ENCODE measurements at places on chromosomes 5 and 9.

DNA sequence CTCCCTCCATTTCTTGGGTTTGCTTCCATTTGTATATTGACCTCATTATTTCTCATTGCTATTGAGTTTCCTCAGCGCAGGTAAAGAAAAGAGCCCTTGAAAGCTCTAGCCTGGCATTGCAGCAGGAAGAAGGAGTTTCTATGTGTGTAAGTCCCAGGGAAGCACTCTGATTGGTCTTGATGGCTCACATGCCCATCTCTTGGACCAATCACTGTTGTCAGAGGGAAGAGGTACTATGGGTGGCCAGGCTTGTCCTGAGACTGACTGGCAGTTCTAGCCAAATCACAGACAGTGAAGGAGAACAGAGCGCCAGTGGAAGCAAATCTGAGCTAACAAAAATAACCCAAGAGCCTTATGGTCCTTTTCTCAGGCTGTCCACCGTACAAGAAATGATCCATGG is 219.0 kb downstream of the PAX5 start:
- DNase-seq: no peak

GRCh38 chr5:63032343-63032742 is 453.7 kb downstream of the LRRC70 start:
- no peak for DNase-seq

DNA sequence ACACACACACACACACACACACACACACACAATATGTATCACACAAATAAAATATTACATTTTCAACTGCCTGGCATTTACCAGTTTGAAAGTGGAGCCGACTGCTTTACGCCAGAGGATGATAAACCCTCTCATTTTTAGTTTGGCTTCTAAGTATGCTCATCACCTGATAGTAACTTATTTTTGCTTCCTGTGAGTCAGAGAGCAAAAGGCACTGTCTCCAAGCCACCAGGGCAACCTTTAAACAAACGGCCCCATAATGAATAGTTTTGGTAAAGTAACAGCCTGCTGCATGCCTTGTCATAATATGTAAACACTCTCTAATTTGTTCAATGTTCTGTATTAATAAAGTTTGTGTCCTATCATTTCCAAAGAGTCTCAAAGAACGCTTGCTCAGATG is 26.9 kb downstream of the KLF4 start:
- peak; percentile 52 for DNase-seq

- peak; percentile 33 for DNase-seq
Observed at GRCh38 chr9:89952401-89952800, 347.6 kb downstream of the GADD45G start.

- DNase-seq: no peak
Observed at GRCh38 chr9:120438836-120439546, 141.0 kb downstream of the CDK5RAP2 start.

- DNase-seq: no peak
Observed at GRCh38 chr9:12640866-12641636, 52.1 kb upstream of the TYRP1 start.

- DNase-seq: peak; percentile 70
Observed at GRCh38 chr9:128456613-128457061, 831 bp downstream of the ODF2 start.

DNA sequence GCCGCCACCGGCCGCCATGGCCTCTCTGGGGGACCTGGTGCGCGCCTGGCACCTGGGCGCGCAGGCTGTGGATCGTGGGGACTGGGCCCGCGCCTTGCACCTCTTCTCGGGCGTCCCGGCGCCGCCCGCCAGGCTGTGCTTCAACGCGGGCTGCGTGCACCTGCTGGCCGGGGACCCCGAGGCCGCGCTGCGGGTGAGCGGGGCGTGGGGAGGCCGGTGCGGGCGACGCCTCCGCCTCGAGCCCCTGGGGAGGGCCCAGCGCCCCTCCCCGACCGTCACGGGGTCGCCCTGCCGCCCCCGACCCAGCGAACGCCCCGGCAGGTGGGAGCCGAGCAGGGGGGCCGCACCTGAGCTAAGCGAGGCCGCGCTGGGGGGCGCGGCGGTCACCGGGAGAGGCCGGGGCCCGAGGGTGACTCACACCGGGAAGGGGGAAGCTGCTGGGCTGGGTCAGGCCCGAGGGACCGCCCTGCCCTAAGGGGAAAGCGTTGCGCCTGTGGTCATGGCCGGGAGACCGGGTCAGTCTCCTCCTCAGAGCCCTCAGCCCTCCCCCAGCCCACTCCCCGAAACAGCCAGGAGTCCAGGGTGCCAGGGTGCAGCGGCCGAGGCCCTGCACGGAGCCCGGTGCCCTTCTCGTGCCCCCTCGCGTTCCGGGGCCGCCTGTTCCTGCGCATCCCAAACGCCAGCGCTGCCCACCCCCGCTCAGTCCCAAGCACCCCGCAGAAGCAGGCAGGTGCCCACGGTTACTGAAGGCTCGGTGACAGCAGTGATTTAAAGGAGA is 510 bp downstream of the NOXA1 start:
- no peak for DNase-seq

- no peak for DNase-seq
Observed at GRCh38 chr5:103333376-103333775, 74.8 kb downstream of the MACIR start.

GRCh38 chr9:111271481-111272080 is 58.4 kb downstream of the OR2K2 start:
- DNase-seq: peak; percentile 27

- DNase-seq: no peak
Observed at GRCh38 chr5:173730632-173731298, 114.3 kb upstream of the BOD1 start.

DNA sequence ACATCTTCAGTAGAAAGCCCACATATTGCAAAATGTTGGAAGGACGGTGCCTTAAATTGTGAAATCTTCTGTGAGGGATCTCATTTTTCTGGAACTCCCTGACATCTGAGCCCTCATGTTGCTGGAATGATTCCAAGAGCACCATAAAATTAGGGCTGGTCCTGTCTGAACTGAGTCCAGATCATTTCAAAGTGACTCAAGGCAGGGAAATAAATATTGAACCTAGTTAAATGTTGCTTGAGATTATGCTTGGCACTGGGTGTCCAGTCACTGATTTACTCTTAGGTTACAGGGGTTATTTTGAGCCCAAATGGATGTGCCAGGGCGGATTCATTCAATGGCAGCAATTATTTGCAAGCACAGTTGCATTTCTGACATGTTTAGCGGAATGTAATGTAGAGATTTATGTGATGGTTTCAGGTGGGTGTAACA is 437.0 kb downstream of the PIK3R1 start:
- DNase-seq: peak; percentile 66

DNA sequence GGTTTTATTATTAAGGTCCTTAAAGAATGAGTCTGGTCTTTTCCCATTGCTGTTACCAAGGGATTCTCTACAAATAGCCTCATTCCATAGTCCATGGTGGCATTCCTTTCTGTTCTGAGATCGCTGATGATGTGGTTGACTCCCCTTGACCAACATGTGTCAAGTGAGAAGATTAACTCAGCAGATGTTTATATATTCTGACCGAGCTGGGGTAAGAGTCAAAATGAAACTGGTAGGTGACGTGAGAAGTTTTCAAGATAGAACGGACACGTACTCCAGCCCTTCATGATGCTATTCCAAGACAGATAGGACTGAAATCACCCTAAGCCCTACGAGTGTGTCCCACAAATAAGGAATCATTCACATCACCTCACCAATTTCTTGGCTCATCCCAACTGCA is 155.5 kb upstream of the WWC1 start:
- DNase-seq: no peak

DNA sequence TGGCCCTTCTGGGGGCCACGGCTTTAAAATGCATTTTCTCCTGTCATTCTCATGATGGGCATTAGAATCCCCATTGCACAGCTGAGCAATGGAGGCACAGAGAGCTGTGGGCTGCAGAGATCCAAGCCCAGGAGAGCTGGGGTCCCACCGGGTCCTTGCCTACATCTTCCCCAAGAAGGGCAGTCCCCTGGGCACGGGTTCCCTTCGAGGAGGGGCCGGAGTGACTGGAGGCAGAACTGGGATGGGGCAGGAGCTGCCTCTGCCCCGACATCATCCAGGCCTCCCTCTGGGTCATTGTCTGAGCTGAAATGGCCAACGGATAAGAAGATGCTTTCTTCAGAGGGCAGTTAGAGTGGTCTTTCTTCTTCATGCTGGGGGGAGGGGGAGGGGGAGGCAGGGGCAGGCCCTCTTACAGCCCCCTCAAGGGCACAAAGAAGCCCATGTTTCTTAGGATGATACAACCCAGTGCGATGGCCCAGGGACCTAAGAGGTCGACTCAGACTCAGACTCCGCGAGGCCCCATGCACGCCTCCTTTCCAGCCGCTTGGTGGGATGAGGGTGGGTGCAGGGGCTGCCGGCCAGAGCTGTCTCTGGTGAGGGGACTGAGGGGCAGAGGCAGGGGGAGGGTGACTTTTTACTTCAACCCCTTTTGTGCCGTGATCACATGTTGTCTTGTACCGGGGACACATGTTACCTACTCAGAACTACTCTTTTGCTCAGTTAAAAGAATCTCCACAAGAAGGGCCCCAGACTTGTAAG is 112.4 kb upstream of the IRX2 start:
- DNase-seq: no peak
